CD4-positive, alpha-beta T cell (primary cell): ENCODE measurements at places on chromosomes 3 and 15. TPM values are rescaled to one million over a fixed set of nuclear protein-coding genes. Genes with fewer than 3 reads are reported as not detected.

The GNB5 gene
- total RNA-seq, result 80.3 TPM

The DAZL gene
- total RNA-seq, result not detected

The CSTA gene
- 1.4 TPM for total RNA-seq

The SLC12A8 gene
- 0.36 TPM for total RNA-seq

The TMEM158 gene
- not detected for total RNA-seq

The ATP13A5 gene
- not detected for total RNA-seq

The CD86 gene
- total RNA-seq, result 0.69 TPM

The CELF6 gene
- total RNA-seq, result 2.4 TPM

The ZNF619 gene
- 2.6 TPM for total RNA-seq

The CASR gene
- 0.03 TPM for total RNA-seq

The CHRNA5 gene
- 0.25 TPM for total RNA-seq

The SPSB4 gene
- total RNA-seq, result not detected

The TRAIP gene
- 2.4 TPM for total RNA-seq

The ONECUT1 gene
- not detected for total RNA-seq

The SERPINI1 gene
- 0.64 TPM for total RNA-seq

The DOCK3 gene
- 1.1 TPM for total RNA-seq

The CHDH gene
- total RNA-seq, result 0.60 TPM

The RPS17 gene
- total RNA-seq, result 3,180 TPM

The PLXNA1 gene
- total RNA-seq, result 10.6 TPM

The ECE2 gene
- not detected for total RNA-seq

The PHLDB2 gene
- total RNA-seq, result 5.8 TPM

The SAXO2 gene
- 14.9 TPM for total RNA-seq

The PRR20G gene
- not detected for total RNA-seq

The GP9 gene
- not detected for total RNA-seq

The TEX55 gene
- not detected for total RNA-seq

The CTXN2 gene
- not detected for total RNA-seq

The XCR1 gene
- 0.20 TPM for total RNA-seq

The MUC20 gene
- total RNA-seq, result 4.1 TPM

The CCR1 gene
- total RNA-seq, result 0.34 TPM

The CCR9 gene
- 7.4 TPM for total RNA-seq

The GRAMD1C gene
- total RNA-seq, result 0.55 TPM

The ACOX2 gene
- not detected for total RNA-seq

The MYRIP gene
- total RNA-seq, result not detected

The KCNAB1 gene
- not detected for total RNA-seq

The AMT gene
- 12.7 TPM for total RNA-seq

The PRSS50 gene
- total RNA-seq, result not detected

The CLN6 gene
- 8.1 TPM for total RNA-seq

The ACKR4 gene
- total RNA-seq, result 0.17 TPM

The PCSK6 gene
- not detected for total RNA-seq

The EEF1AKMT4 gene
- total RNA-seq, result not detected

The PLSCR5 gene
- not detected for total RNA-seq

The ECT2 gene
- 1.1 TPM for total RNA-seq

The HDGFL3 gene
- total RNA-seq, result 5.9 TPM

The POTEB2 gene
- total RNA-seq, result not detected

The CFAP91 gene
- total RNA-seq, result not detected

The SAMMSON gene
- total RNA-seq, result not detected

The GOLGA6L26 gene
- not detected for total RNA-seq

The C3orf20 gene
- total RNA-seq, result not detected

The IMPG2 gene
- 0.45 TPM for total RNA-seq
